ENCODE measurements at places on chromosomes 4 and X.

- DNase-seq = no peak
These were observed 432.7 kb downstream of the ZIC3 start for GRCh38 chrX:137998619-137999018.

GRCh38 chr4:100869276-100869675, 351.5 kb upstream of the EMCN start:
- no peak for DNase-seq

DNA sequence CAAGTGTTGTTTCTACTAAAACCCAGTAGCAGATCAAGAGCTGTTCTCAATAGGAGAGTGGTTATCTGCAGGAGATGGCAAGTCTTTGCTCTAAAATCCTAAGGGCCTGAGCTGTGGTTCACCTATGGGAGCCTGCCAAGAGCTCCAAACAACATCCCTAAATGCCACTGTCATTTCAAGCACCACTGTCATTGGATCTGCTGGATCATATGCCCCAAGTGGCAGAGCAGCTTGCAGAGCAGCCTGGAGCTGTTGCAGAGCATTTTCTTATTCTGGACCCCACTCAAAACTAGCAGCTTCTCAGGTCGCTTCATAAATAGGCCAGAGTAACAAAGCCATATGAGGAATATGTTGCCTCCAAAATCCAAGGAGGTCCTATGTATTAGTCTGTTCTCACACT, 59.6 kb downstream of the KANTR start:
- no peak for DNase-seq

GRCh38 chr4:3869661-3870566, 103.7 kb downstream of the ADRA2C start:
- no peak for DNase-seq

DNA sequence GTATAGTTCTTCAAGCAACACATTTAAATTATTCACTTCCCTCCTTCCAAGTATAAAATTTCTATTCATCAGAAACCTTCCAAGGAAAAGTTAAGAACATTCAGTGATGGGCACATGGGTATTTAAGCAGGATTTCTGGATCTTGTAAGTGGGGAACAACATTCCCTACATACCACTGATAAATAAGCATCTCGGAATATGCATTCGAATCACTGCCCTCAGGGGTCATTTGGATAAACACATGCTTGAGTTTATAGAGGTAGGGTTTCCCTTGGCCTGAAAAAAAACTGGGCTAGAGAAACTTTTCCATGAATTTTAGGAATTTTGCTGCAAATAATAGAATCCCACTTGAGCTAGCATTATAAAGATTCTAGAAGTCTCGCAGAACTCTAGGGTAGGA, 143.9 kb downstream of the SOX3 start:
- DNase-seq = no peak

GRCh38 chrX:106698693-106699092, 27.8 kb upstream of the RNF128 start:
- no peak for DNase-seq

DNA sequence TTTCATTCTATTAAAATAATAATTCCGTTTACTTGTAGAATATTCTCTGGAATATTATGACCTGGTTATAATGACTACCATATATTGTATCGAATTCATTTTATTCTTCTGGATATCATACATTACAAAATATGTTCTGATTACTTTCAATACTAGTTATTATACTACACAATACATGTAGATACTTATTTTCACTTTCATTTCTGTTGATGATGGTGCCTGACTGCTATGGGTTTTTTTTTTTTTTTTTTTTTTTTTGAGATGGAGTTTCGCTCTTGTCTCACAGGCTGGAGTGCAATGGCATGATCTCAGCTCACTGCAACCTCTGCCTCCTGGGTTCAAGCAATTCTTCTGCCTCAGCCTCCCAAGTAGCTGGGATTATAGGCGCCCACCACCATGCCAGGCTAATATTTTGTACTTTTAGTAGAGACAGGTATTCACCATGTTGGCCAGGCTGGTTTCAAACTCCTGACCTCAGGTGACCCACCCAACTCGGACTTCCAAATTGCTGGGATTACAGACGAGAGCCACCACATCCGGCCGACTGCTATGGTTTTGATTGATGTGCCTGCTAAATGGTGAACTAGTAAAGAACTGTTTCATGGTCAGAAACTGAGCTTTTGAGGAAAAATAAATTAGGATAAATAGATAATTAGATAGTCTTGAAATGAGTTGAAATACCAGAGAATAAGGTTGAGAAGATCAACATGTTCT, 39.5 kb downstream of the PCDH10 start:
- no peak for DNase-seq

- no peak for DNase-seq
These were observed 95.7 kb upstream of the IL15 start for GRCh38 chr4:141540643-141541042.

GRCh38 chr4:182139491-182139890, 103.7 kb upstream of the TENM3 start:
- DNase-seq = no peak

Measured in stimulated activated CD8-positive, alpha-beta memory T cell treated with anti-CD3 and anti-CD28 coated beads, Interleukin-2, amount 100 ng/mL, for 48 hours (primary cell).